Tibial nerve (tissue), 4 donors: ENCODE measurements at places on chromosomes 7 and 10. TPM values are rescaled to one million over a fixed set of nuclear protein-coding genes. Genes with fewer than 3 reads are reported as not detected.

The GDF2 gene
- not detected for total RNA-seq

GRCh38 chr10:96645191-96645721 lies 58.4 kb upstream of the TM9SF3 start:
- DNase-seq: no peak

- no peak for DNase-seq
Measured at GRCh38 chr7:56091591-56091990, 1.2 kb downstream of the PHKG1 start.

- no peak for DNase-seq
Measured at GRCh38 chr10:4383651-4384098, 442.3 kb upstream of the AKR1E2 start.

GRCh38 chr10:77315496-77316129 lies 322.0 kb downstream of the KCNMA1 start:
- no peak for DNase-seq

DNA sequence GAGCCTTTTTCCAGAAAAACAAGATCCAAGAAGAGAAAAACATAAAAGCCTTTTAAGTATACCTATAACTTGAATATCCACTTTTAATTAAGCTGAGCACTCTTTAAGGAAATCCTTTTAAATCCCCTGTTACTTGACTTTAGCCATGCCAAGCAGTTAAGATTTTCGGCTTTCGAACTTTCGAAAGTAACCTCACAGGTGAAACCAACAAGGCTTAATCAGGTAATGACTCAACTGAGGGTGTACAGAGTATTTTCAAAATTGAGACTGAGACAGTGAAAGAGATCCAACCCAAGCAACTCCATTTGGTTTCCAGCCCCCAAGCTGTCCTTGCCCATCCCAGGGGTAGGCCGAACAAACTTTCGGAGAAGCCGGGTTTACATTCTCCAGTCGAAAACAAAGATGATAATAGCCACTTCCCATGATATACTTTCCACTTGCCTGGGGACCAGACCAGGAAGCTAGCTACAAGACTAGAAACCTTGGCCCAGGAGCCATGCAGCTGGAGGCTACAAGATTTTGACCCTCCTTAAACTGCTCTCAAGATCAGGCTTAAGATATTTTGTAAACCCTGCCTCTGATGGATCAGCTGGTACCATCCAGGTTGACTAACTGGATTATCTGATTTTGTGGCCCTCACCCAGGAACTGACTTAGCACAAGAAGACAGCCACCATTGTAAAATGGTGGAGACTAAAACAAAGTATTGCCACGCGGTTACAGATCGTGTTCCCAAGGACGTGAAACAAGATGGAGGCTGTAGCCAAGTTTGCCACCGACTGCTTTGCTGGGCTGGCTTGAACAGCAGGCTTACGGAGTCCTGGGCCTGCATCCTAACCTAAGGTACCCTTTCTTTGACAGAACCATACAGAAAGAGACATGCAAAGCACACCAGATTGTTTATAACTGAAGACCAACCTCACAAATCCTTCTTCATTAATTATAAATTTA lies 32.3 kb downstream of the C1GALT1 start:
- DNase-seq: no peak

The GRIFIN gene
- not detected for total RNA-seq

GRCh38 chr10:133391761-133392518 lies 2.0 kb upstream of the MTG1 start:
- DNase-seq: no peak

DNA sequence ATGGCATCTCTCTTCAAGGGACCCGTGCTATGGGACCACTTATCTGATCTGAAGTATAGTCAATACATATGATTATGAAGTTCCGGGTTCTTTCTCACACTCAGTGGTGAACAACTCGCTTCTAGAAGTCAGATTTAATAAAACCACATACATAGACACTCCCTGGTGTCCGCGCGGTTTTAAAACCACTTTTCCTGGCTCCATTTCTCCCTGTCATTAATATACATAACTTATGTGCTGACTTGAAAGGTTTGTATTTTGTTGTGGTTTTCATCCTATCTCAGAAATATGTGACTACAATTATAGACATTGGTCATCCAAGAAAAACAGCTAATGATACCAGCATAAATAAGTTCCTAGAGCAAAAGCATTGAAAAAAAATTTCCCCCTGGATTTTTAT lies 34.0 kb downstream of the SVIL start:
- no peak for DNase-seq

- no peak for DNase-seq
Measured at GRCh38 chr10:77308084-77308732, 329.4 kb downstream of the KCNMA1 start.

GRCh38 chr7:89103564-89103963 lies 308.0 kb upstream of the TEX47 start:
- no peak for DNase-seq

GRCh38 chr7:44195889-44196288 lies 4.9 kb upstream of the YKT6 start:
- DNase-seq: no peak

- DNase-seq: no peak
Measured at GRCh38 chr10:119132521-119133345, 28.8 kb downstream of the DENND10 start.

- no peak for DNase-seq
Measured at GRCh38 chr7:140694592-140694991, 1.9 kb upstream of the NDUFB2 start.
